ENCODE measurements at places on chromosomes 12 and 14. TPM values are rescaled to one million over a fixed set of nuclear protein-coding genes. Genes with fewer than 3 reads are reported as not detected.

MYBPC1 gene
- total RNA-seq = not detected

GDF3 gene
- total RNA-seq = not detected

SPIC gene
- total RNA-seq = not detected

MAP1LC3B2 gene
- 1.7 TPM for total RNA-seq

ARHGEF40 gene
- total RNA-seq = 13.7 TPM

Measured in A549 treated with ZK216348 at 1 μM for 4 hours (cell line).